ENCODE measurements at places on chromosomes 7 and 10.

GRCh38 chr10:70540089-70540788 is 61.7 kb downstream of the PALD1 start:
- no peak for DNase-seq

GRCh38 chr7:79182283-79182682 is 271.2 kb downstream of the MAGI2 start:
- DNase-seq = peak; percentile 77

DNA sequence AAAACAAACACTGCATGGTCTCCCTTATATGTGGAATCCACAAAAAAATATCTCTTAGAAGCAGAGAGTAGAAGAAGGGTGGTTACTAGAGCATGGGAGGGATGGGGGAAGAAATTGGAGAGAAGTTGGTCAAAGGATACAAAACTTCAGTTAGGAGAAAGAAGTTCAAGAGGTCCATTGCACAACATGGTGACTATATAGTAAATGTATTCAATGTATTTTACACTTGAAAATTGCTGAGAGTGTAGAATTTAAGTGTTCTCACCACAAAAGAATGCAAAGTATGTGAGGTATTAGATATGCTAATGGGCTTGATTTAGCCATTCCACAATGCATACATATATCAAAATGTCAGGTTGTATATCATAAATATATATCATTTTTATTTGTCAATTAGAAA is 232.0 kb upstream of the CELF2 start:
- DNase-seq = peak; percentile 92

DNA sequence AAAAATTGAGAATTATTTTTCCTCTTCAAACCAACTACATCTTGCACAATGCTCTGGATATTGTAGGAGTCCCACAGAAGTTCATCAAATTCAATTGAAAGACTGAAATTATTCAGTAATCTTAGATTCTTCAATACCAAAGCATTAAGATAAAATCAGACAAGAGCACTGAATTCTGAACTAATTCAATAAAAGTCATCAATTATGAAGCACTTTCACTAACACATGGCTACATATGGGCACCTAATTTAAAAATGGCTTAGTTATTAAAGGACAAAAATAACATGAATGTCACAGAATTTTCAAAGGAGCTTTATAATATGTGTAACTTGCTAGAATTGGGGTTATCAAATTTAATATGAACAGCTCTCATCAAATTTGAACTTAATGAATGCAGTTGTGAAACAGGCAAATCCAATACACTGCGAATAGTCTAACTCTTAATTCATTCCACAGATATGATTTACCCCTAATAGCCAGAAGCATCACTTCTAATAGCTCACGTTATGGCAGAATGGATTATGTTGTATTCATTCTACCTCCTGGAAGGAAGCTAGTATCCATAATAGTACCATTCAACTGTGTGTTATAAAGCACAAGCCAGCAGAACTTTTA is 116.8 kb downstream of the GRM8 start:
- DNase-seq = no peak

- peak; percentile 88 for DNase-seq
These were observed at the start of gene GNAI1 for GRCh38 chr7:80134536-80135308. TSS of gene GNAI1 (plus strand) at chr7:80134831. CDS start at chr7:80135161, 330 bp downstream.

DNA sequence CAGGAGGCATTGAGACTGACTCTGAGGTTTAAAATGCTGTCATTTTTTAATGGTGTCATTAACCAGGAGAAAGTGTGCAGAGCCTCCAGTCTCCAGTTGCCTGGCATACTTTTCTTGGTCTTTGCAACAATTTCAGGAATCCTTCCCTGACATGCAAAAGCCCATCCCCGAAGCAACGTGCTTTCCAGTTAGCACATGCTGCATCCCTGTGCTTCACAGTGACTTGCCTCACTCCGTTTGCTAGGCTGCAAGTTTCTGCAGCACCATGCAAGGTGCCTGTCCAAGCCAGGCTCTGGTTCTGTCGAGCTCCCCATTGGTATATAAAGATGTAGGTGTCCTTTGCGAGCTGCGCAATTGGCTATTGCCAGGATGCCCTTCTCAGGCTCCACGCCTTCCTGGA is 135.0 kb downstream of the GALNT17 start:
- DNase-seq = no peak

GRCh38 chr7:38312821-38313220 is 39.4 kb upstream of the TARP start:
- no peak for DNase-seq

DNA sequence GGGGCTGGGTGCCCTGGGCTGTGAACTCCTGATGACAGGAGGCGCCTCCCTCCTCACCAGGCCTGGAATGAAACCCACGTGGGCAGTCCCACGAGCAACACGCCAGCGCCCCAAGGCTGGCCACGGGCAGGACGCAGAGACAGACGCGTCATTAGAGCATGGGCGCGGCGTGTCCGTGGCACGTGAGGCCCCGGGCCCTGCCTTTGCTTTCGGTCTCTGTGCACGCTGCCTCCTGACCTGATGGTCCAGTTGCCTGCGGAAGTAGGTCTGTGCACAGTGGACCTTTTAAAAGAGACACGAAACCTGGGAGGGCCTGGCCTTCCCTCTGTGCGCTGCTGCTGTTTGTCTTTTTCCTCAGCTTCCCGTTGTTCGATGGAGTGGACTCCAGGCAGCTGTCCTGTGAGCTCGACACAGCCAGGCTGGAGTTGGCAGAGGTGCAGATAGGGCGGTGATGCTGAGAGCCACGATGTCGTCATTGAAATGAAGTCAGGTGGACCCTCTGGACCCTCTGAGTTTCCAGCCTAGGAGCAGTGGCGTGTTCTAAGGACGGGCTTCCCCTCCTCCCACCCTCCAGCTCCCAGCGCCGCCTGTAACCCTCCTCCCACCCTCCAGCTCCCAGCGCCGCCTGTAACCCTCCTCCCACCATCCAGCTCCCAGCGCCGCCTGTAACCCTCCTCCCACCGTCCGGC is 40.1 kb upstream of the CFAP46 start:
- no peak for DNase-seq

DNA sequence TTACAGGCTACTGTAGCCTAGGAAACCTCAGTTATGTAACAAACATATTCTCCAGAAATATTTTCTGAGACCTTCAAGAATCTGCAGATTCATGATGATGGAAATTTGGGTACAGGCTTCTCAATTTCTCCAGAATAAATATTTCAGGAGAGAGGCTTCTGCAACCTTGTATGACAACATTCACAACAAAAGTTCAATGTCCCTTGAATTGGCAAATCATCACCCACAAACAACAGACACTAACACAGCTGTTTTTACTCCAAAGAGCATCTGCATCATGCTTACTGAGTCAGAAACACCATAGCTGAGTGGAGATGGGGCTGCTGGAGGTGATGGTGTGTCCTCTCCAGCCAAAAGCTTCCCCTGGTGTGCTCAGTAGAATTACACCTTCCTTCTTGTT is 9.3 kb upstream of the COBL start:
- DNase-seq = no peak

GRCh38 chr10:99232360-99232999 is 3.2 kb downstream of the HPSE2 start:
- DNase-seq = no peak

DNA sequence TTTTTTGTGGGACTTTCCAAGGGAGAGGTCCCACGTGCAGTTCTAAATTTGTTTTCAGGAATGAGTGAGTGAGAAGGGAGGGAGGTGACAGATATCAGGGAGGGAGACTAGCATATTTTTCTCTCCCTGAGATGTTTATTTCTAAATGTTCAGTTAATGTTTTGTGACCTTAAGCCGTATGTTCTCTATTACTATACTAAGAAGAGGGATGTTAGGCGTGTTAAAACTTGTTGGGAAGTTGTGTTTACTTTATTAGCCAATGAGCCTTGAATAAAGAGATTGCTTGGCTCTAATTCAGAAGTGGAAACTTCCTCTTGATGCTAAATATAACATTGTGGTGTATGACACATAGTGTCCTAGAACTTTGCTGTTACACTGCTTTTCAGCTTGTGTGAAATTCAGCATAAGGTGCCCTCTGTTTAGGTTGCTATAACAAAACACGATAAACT is 37.3 kb downstream of the DNAH11 start:
- DNase-seq = peak; percentile 53

DNA sequence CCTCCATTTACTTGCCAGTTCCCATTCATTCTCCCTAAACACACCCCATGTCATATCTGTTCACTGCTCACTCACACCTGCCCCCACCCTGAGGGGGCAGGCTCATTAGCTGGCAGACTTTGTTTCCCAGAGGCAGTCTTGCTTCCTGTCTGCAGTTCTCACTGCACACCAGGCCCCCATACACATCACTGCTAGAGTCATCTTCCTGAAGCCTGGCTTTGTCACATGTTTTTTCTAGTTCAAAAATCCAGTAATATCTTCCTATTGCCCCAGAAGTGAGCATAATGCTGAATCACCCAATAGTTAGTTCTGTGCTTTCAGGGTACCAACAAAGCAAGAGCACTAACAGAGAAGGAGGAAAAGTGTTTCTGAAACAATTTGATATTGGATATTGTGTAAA is 1.9 kb downstream of the LRRC72 start:
- peak; percentile 2 for DNase-seq

Data from EL (cell line).